ENCODE measurements at places on chromosomes 2 and 18.

- DNase-seq: no peak
Observed at GRCh38 chr2:216757532-216757931, 62.2 kb upstream of the IGFBP5 start.

DNA sequence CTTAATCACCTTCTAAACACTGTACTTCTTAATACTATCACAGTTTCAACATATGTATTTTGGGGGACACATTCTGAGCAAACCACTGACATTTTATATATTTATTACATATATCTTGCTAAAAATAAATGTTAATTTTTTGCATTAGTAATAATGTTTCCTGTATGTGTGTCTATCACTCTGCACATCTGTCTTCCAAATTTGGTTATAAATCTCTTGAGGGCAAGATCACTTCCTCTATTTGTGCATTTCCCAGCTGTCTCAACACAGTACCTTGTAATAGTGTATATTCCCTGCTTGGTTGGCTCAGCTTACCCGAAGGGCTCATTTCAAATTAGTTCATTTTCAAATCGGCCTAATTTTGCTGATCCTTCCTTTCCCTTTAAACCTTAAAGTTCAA lies 617.1 kb upstream of the GYPC start:
- no peak for DNase-seq

DNA sequence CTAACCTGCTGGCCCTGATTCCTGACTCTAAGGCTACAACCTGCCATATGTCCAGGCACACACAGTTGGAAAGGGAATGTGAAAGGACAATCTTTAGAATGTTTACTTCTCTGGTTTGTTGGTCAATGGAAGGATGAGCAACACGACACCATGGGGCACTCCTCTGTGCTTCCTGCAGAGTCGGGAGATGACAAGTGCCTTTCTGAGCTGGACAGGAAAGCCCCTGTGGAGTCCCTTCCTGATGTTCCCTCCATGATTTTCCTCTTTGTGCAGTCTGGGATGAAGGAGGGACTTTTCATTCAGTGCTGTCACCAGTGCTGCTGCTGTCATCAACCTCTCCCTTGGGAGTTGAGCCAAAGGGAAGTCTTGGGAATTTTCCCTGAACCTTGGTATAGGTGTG lies 22.6 kb upstream of the SERPINB7 start:
- no peak for DNase-seq

DNA sequence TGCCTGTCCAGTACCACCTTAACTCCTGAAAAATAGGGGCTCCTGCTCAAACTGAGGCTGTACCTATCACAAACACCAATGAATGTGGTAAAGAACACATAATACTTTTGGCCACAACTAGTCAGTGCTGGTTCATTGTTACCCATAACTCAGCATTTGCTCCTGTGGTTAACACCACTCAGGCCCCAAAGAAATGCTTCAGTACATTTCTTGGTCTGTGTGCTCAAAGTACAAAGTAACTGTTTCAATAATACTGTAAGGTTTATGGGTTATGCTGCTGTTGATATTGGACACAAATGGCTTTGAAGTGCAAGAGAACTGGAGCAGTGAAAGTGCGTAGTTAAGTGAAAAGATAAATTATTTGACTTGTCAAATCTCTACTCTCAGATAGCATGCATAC lies 95.0 kb upstream of the TACR1 start:
- DNase-seq: no peak

- no peak for DNase-seq
Observed at GRCh38 chr2:9762164-9762563, 81.1 kb upstream of the TAF1B start.

Data from posterior vena cava (tissue), 2 donors.